Smooth muscle cell of the umbilical artery (primary cell): ENCODE measurements at places on chromosomes 6 and 20. TPM values are rescaled to one million over a fixed set of nuclear protein-coding genes. Genes with fewer than 3 reads are reported as not detected.

Gene GNAS-AS1
- 0.89 and 1.5 TPM in 2 replicates for total RNA-seq

Gene ANKRD66
- total RNA-seq: not detected in 2 replicates

Gene RIPPLY2
- total RNA-seq: not detected in 2 replicates

Gene HLA-DOA
- total RNA-seq: not detected in 2 replicates

Gene SMOC2
- total RNA-seq: not detected in 2 replicates

Gene TNFRSF21
- total RNA-seq: 12.8 and 14.8 TPM in 2 replicates

Gene TAF4
- total RNA-seq: 3.3 and 7.3 TPM in 2 replicates

Gene HLA-DPA1
- 0.30 TPM in 1 of 2 replicates, not detected in the other for total RNA-seq

Gene MUCL3
- total RNA-seq: not detected in 2 replicates

Gene HTR1B
- under 0.01 and 2.7 TPM in 2 replicates for total RNA-seq

Gene SLC22A16
- total RNA-seq: not detected in 2 replicates

Gene C6orf15
- total RNA-seq: not detected in 2 replicates

Gene MATN4
- total RNA-seq: not detected in 2 replicates

Gene SLC25A27
- total RNA-seq: 2.4 and 3.6 TPM in 2 replicates

Gene COL12A1
- total RNA-seq: 534 and 2,476 TPM in 2 replicates

Gene TBX18
- 3.6 and 14.5 TPM in 2 replicates for total RNA-seq

Gene HLA-DQA1
- not detected in 2 replicates for total RNA-seq

Gene MYO6
- 13.7 and 28.7 TPM in 2 replicates for total RNA-seq

Gene CDSN
- total RNA-seq: not detected in 2 replicates

Gene LRRC1
- 11.9 and 15.7 TPM in 2 replicates for total RNA-seq

Gene ECT2L
- total RNA-seq: not detected in 2 replicates

Gene MRPL2
- 13.4 and 13.8 TPM in 2 replicates for total RNA-seq

Gene ADTRP
- 0.59 and 4.9 TPM in 2 replicates for total RNA-seq

Gene OR2B6
- not detected in 2 replicates for total RNA-seq

Gene KHDC3L
- total RNA-seq: not detected in 2 replicates

Gene PSMB1
- 222 and 338 TPM in 2 replicates for total RNA-seq

Gene TRIM31
- total RNA-seq: not detected in 2 replicates

Gene NKAIN4
- total RNA-seq: not detected in 2 replicates

Gene ALDH5A1
- 0.59 and 0.69 TPM in 2 replicates for total RNA-seq

Gene GRM4
- 0.23 and 0.30 TPM in 2 replicates for total RNA-seq

Gene MDFI
- total RNA-seq: 0.83 and 7.4 TPM in 2 replicates

Gene LINC00237
- not detected in 2 replicates for total RNA-seq

Gene HEY2
- total RNA-seq: 0.05 TPM in 1 of 2 replicates, not detected in the other

Gene DDX43
- 0.59 and 1.8 TPM in 2 replicates for total RNA-seq

Gene EGFL8
- total RNA-seq: 1.2 and 1.4 TPM in 2 replicates

Gene LAMA2
- total RNA-seq: 14.1 and 81.4 TPM in 2 replicates

Gene ATP9A
- total RNA-seq: 22.3 and 28.6 TPM in 2 replicates

Gene SNRPB
- 99.8 and 135 TPM in 2 replicates for total RNA-seq

Gene IPCEF1
- not detected in 2 replicates for total RNA-seq

Gene FNDC11
- 0.74 and 0.89 TPM in 2 replicates for total RNA-seq

Gene GPX5
- total RNA-seq: not detected in 2 replicates

Gene DLL1
- total RNA-seq: under 0.01 and 0.14 TPM in 2 replicates

Gene MLN
- not detected in 2 replicates for total RNA-seq

Gene WFDC2
- not detected in 2 replicates for total RNA-seq

Gene PRL
- total RNA-seq: not detected in 2 replicates
